ENCODE measurements at places on chromosomes 3 and 15.

DNA sequence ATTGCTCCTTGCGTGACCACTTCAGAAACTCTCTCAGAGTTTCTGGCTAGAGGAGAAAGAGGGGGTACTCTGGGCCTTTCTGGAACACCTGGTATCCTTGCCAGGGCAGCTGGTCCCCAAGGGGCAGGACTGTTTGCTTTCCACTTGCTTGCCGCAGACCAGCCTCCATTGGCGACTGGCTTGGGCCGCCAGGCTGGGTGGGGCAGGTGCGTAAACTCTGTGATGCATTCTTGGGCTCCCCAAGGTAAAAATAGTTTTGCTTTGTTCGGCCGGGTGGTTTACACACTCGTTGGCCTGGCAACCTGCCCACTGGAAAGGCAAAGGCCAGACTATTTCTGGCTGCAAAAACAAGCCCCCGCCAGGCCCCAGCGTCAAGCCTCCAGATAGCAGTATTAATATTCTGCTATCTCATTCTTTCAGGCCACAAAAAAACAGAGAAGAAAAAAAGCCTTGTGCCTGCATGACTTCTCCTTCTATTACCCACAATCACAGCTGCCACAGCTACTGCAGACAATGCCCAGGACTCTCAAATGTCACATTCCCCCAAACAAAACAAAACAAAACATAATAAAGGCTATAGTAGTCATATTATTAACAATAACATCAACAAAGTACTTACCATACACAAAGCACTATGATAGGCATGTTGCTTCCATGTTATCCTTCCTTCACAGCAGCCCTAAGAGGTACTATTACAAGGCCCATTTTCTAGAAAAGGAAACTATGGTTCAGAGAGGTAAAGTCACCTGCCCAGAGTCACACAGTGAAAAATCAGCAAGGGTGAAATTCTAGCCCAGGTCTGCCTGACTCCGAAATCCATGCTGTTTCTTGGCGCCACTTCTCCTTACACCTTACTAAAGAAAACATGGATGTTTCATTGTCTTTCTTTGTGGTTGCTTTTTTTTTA lies 14.0 kb upstream of the SSUH2 start:
- DNase-seq = no peak

GRCh38 chr15:55872471-55872870 lies 120.9 kb downstream of the NEDD4 start:
- no peak for DNase-seq

- DNase-seq = no peak
These were observed 224.6 kb downstream of the NLGN1 start for GRCh38 chr3:173622166-173622565.

DNA sequence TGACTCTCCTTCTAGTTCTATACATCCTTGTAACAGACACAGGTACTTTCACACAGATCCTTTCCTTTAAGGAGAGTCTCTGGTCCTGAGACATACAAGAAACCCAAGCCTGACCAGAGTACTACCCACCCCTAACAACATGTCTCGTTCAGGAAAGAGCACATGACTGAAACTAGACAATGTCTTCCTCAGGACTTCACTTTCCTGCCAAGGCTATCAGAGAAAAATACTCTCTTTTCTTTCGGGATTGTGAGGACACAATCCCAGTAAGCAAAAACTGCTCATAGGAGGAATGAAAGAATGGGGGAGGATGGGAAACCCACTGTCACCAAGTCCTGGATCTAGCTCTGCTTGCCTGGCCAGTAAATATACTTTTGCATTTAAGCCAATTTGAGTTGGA lies 11.5 kb upstream of the ANKRD28 start:
- DNase-seq = no peak

DNA sequence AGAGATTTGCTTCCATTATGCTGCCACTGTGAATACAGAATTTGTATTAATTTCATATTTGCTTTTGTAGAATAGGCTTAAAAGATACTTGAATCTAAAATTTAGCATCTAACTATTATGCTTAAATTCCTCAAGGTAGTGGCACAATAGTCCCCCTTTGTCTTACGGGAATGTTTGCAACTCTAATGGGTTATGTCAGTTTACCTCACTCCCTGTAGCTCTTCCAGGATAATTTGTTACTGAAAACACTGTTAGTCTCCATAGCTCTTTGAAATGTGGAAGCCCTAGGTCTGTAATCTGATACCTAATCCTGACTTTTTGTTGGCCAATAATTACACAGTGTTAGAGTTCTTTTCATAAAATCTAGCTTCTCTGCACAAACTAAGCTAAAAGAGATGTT lies 433.4 kb downstream of the PYDC2 start:
- DNase-seq = no peak

GRCh38 chr15:60773255-60773654 lies 294.3 kb upstream of the ICE2 start:
- DNase-seq = no peak

GRCh38 chr15:41655716-41656115 lies 4.5 kb upstream of the MGA start:
- DNase-seq = no peak

Data from activated T-helper 1 cell treated with anti-CD3 and anti-CD28 coated beads, Interleukin-2, amount 50 U/mL, for 16 hours (primary cell).